ENCODE measurements at places on chromosomes 2 and 18. TPM values are rescaled to one million over a fixed set of nuclear protein-coding genes. Genes with fewer than 3 reads are reported as not detected.

Gene PLEKHH2
- total RNA-seq = 20.5 TPM

Gene NEB
- total RNA-seq = 140 TPM

Gene DQX1
- total RNA-seq = 0.43 TPM

Gene STAT4
- total RNA-seq = 4.8 TPM

Measured in mucosa of gallbladder (tissue), 1 donor.